ENCODE measurements at places on chromosomes 16 and 17. TPM values are rescaled to one million over a fixed set of nuclear protein-coding genes. Genes with fewer than 3 reads are reported as not detected.

The FAM83G gene
- total RNA-seq = 29.0 TPM

- H3K4me3 ChIP-seq = no peak overlapping the region
- no peaks in the 10 kb centered on the region for H3K36me3 ChIP-seq
- H3K27me3 ChIP-seq = no peaks in the 10 kb centered on the region
These were observed 1.6 kb downstream of the APOBR start for GRCh38 chr16:28495795-28496749.

GRCh38 chr17:21033350-21033749 is 9.5 kb downstream of the USP22 start:
- H3K4me3 ChIP-seq = no peak overlapping the region
- H3K27ac ChIP-seq = no peak overlapping the region
- peaks cover 99% of the 10 kb centered on the region for H3K4me1 ChIP-seq
- DNase-seq = no peak

DNA sequence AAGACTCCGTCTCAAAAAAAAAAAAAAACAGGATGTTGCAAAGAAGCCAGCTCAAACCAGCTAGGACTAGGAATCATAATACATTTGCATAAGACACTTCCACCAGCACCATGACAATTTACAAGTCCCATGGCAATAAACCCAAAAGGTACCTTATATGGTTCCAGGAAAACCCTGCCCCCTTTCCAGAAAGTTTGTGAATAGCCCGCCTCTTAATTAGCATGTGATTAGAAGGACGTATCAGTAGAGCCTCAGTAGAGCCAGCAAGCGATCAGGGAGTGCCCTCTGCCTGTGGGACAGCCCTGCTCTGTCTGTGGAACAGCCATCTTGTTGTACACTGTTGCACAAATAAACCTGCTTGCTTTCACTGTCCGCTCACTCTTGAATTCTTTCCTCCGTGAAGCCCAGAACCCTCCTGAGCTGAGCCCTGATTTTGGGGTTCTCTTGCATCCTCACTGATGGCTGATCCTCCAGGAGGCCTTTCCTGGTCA is 14.0 kb downstream of the NUPR1 start:
- H3K4me1 ChIP-seq = peaks cover 11% of the 10 kb centered on the region
- H3K27me3 ChIP-seq = no peaks in the 10 kb centered on the region
- H3K36me3 ChIP-seq = no peaks in the 10 kb centered on the region
- H3K27ac ChIP-seq = no peak overlapping the region
- no peak for DNase-seq
- H3K4me3 ChIP-seq = no peak overlapping the region

The CES5A gene
- not detected for total RNA-seq

Measured in stomach (tissue), 19 donors.